Trophoblast cell (in vitro differentiated cells and primary cell): ENCODE measurements at places on chromosomes 11 and 22.

DNA sequence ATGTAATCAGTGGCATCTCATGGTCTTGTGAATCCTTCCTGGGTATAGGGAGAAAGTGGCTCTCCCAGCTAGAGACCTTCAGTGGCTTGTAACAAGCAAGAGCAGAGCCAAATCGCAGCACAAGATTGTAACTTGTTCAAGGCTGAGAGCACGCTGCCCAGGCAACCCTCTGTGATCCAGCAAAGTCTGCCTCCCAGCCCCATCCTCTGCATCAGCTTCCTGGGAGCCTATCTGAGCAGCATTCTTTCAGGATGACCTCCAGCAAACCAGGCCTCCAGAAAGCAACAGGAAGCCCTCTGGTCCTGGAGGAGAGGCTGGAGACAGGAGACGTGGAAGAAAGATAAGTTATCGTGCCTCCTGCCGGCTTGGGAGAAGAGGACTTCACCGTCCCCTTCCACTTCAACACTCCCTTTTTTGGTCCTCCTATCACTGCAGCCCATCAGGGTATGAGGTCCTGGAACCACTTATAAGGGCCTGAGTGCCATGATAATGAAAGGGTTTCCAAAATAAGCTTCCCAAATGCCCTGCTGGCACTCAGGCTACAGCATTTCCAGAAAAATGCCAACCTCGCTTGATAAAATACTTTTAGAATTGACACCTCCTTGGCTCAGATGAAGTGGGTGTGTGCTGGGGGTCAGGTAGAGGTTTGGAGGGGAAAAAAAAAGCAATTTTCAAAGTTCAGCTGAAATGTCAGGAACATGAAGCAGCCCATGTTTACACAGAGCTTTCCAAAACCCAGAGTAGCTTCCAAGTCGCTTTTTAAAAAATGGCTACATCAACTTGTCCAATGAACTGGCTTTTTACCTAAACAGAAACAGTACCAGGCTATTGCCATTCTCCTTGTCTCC is 80.2 kb downstream of the PLEKHA7 start:
- peak; percentile 33 for DNase-seq

- no peak for DNase-seq
Measured at GRCh38 chr11:119599864-119600541, 129.0 kb downstream of the NECTIN1 start.

GRCh38 chr11:8263109-8263768 is 439 bp downstream of the LMO1 start:
- DNase-seq: no peak

- peak; percentile 31 for DNase-seq
Measured at GRCh38 chr22:50236731-50237409, 8.0 kb downstream of the TUBGCP6 start.

DNA sequence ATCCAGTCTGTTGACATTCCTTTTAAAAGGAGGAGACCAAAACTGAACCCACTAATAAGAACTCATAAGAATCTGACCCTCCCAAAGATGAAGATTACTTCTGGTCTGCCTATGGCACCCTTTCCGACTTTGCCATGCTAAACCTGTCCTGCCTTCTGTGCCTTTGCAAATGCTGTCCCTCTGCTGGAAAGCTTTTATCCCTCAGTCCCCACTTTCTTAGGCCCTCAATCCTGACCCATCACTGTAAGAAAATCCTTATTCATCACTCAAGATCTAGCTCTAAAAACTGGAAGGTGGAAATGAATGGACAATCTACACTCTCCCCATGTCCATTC is 10.4 kb downstream of the MPZL3 start:
- DNase-seq: no peak

DNA sequence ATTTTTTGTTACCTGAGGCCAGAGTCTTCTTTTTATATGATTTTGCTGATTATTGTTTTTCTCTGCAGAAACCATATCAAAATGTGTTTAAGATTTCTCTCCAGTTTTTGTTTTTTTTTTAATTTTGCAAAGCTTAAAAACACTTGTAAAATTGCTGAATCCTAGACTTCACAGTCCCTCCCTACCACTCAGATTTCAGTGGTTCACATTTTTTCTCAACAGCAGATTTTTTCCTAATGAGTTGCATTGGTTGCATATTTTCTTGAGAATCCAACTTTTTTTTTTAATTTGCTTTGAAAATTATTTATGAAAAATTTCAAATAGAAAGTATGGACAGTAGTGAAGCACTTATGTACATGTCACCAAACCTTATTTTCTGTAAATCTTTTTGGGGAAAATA is 5.8 kb downstream of the ARL14EP start:
- no peak for DNase-seq

DNA sequence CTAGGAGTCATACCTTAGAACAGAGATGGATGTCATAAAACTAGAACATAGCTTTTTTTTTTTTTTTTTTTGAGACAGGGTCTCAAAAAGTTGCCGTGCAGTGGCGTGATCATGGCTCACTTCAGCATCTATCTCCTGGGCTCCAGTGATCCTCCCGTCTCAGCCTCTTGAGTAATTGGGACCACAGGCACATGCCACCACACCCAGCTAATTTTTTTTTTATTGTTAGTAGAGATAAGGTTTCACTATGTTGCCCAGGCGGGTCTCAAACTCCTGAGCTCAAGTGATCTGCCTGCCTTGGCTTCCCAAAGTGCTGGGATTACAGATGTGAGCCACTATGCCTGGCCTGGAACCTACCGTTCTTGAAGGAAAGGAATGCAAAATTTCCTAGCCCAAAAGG is 8.8 kb upstream of the CEP295 start:
- no peak for DNase-seq

- DNase-seq: no peak
Measured at GRCh38 chr11:65977621-65978390, 16.3 kb downstream of the SART1 start.

DNA sequence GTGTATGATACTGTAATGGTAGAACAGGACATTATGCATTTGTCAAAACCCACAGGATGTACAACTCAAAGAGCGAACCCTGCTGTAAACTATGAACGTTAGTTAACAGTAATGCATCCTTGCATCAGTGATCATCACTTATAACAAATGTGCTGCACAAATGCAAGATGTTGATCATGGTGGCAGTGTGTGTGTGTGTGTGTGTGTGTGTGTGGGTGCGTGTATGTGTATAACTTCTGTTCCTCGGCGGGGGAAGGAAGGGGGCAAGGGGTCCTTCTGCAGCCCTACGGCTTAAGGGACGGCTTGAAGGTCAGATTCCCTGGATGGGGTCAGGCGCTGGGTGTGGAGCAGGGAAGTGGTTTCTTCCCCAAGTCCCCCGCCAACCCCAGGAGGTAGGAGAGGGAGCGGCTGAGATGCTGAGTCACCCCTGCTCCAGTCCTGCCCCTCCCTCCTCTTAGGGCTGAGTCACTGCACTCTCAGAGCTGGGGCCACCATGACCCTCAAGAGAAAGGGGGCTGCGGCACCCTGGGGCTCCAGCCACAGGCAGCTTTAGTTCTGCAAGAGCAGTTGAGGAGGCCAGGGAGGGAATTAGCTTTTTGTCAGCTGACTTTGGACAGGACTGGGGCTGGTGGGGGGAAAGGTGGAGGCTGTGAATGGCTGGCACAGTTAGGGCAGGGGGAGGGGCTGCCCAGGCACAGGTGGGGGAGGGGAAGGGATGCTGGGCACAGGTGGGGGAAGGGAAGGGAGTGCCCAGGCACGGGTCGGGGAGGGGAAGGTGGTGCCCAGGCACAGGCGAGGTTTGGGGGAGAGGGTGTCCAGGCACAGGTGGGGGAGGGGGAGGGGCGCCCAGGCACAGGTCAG is 8.8 kb upstream of the CTSD start:
- peak; percentile 27 for DNase-seq

- no peak for DNase-seq
Measured at GRCh38 chr11:46114378-46114777, 6.9 kb downstream of the PHF21A start.

GRCh38 chr11:119742263-119742861 is 13.4 kb upstream of the NECTIN1 start:
- no peak for DNase-seq

GRCh38 chr11:93540337-93540736 is 2.9 kb downstream of the SMCO4 start:
- no peak for DNase-seq

DNA sequence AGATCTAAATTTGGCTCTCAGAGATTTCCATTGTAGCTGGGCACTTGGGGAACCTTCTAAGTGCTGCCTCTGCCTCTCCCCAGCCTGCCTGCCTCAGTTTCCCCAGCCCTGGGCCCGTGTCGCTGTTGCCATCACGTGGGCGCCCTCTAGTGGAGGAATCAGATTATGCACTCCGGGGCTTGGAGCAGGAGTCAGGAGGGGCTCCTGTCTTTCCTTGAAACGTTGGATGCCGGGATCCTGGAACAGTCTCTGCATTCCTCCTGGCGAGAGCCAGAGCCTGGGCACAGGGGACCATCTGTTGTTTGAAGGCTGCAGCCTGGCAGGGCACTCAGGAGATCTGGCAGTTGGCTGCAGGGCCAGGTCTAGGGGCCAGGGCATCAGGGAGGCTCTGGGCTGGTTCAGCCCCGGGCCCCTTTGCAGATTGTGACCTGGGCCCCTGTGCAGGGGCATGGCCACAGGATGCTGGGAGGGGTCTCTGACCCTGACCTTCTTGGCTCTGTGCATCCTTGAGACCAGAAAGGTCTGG is 71.6 kb downstream of the LRP5 start:
- DNase-seq: peak; percentile 67

DNA sequence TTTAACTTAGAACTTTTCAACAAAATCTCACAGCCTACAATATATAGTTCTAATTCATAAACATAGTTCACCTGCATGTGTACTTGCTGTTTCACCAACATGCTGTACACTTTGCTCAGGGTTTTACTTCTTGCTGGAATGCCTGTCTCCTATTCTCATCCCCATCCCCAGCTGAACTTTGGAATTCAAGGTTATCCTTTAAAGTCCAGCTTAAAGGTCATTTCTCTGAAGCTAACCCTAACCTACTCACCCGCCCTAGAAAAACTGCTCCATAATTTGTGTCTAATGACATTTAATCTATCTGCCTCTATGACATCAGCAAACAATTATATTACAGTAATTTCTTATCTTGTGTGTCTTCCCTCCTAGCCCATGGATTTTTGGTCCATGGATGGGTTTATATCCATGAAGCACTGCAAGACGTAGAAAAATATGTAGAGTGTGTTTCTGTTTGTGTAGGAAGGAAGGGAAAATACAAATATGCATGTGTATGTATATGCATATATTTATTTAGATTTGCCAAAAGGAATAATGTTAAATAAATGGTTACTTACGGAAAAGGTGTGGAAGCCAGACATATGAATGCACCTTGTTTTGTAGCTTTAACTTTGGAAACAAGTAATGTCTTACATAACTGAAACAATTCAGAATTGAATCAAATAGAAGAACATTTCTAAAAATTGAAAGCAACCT is 99.5 kb upstream of the APOA1 start:
- DNase-seq: no peak

DNA sequence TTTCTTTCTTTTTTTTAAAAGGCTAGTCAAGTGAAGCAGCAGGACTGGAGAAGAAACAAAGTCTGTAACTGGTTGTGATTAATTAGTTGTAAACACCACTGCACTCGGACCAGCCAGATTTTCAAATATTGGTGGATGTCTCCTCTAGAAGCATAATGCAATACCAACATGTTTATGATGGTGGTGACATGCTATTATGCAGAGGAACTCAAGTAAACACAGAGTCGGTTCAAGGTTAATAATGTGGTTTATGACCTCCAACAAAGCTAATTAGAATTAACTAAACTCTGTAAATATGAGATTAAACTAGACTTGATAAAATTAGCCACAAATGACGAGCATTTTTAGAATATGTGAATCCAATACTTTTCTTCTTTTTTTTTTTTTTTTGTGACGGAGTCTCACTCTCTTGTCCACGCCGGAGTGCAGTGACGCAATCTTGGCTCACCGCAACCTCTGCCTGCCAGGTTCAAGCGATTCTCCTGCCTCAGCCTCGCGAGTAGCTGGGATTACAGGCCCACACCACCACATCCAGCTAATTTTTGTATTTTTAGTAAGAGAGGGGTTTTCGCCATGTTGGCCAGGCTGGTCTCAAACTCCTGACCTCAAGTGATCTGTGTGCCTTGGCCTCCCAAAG is 11.8 kb upstream of the AGBL2 start:
- no peak for DNase-seq

DNA sequence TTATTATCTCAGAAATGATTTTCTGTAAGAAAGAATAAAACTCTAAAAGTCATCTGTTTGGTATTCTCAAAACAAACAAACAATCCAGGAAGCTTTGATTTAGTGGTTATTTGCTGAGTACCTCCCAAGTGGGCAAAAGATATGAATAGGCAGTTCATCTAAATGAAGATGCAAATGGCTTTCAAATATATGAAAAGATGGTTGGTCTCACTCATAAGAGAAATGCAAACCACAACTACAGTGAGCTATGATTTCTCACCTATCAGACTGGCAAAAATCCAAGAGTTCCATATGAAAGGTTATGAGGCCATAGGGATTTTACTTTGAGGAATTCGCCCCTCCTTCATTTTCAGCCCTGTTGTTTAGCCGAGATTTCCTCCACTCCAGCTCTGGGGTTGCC is 11.3 kb upstream of the P2RY2 start:
- DNase-seq: no peak

DNA sequence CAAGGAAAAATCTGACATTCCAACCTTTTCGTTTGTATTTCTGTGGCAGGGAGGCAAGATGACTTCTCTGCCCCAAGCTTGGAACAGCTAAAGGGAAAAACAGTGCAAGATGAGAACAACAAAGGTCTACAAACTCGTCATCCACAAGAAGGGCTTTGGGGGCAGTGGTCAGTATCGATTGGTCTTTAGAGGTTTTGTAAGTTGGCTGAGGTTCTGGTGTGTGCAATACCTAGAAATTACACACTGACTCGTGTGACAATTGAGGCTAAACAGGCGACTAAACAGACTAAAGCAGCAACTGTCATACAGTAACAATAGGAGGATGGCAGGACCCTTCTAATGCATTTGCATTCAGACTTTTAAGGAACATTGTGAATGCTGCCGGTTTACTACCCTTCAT is 994 bp downstream of the DEPDC5 start:
- DNase-seq: no peak
